Thyroid gland (tissue), 4 donors: ENCODE measurements at places on chromosomes 4 and X. TPM values are rescaled to one million over a fixed set of nuclear protein-coding genes. Genes with fewer than 3 reads are reported as not detected.

DNA sequence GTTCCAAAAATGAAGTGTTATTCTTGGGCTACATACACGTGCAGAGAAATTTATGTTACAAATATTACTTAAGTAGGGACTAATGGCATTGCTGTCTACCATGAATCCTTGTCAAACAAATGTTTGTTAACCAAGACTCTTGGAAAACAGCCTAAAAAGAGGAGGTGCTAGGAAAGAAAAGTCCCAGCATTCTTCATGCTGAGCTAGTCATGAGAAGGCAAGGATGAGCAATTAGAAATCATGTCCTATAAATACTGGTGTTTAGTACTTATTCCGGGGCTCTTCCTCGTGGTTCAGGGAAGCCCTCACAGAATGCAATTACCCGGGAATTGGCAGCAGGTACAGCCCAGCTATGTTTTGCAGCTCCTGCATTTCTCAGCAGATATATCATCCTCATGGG lies 378.1 kb upstream of the FTHL17 start:
- H3K4me3 ChIP-seq = no peak overlapping the region
- H3K27me3 ChIP-seq = no peaks in the 10 kb centered on the region
- no peaks in the 10 kb centered on the region for H3K4me1 ChIP-seq
- H3K36me3 ChIP-seq = no peaks in the 10 kb centered on the region
- DNase-seq = no peak

SERPINA7 gene
- total RNA-seq = not detected

CITED1 gene
- total RNA-seq = 8.0 TPM

GRCh38 chr4:180788729-180789128 lies 1454.5 kb upstream of the TENM3 start:
- no peaks in the 10 kb centered on the region for H3K27me3 ChIP-seq
- H3K36me3 ChIP-seq = no peaks in the 10 kb centered on the region
- no peak for DNase-seq
- H3K4me1 ChIP-seq = no peaks in the 10 kb centered on the region
- no peak overlapping the region for H3K4me3 ChIP-seq

FRMD7 gene
- not detected for total RNA-seq

RPL36A gene
- 994 TPM for total RNA-seq

- no peak overlapping the region for H3K27ac ChIP-seq
- H3K4me3 ChIP-seq = no peak overlapping the region
- H3K36me3 ChIP-seq = no peaks in the 10 kb centered on the region
- H3K4me1 ChIP-seq = no peaks in the 10 kb centered on the region
- no peak for DNase-seq
These were observed 121.7 kb downstream of the TLL1 start for GRCh38 chr4:165994701-165995100.

ENPP6 gene
- 0.45 TPM for total RNA-seq

DNA sequence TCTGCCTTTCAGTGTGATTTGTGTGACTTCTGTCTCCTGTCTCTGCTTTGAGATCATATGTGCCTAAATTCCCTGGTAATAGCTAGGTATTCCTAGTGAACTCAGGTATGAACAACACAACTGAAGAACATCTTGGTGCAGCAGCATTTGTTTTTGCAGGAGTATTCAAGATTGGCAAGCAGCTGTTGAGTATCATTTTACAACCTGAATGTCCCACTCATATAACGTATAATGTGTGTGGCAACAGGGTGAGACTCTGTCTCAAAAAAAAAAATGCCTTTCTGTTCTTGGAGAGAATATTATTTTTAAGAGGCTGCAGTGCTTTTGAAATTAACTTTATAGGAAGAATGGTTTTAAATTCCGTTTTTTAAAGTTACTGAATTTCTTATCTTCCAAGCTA lies 7.7 kb downstream of the LSM6 start:
- DNase-seq = no peak
- no peak overlapping the region for H3K27ac ChIP-seq
- H3K4me3 ChIP-seq = no peak overlapping the region
- H3K4me1 ChIP-seq = peaks cover under 1% of the 10 kb centered on the region

- DNase-seq = no peak
- H3K27me3 ChIP-seq = no peaks in the 10 kb centered on the region
- no peaks in the 10 kb centered on the region for H3K4me1 ChIP-seq
- no peak overlapping the region for H3K27ac ChIP-seq
- H3K36me3 ChIP-seq = no peaks in the 10 kb centered on the region
These were observed 98.2 kb downstream of the MAGEC1 start for GRCh38 chrX:142001934-142002333.

HPSE gene
- 1.6 TPM for total RNA-seq
